ENCODE measurements at places on chromosomes 11 and 22.
A peak's percentile ranks its signal among the peaks of the same experiment; 100 is the strongest.

DNA sequence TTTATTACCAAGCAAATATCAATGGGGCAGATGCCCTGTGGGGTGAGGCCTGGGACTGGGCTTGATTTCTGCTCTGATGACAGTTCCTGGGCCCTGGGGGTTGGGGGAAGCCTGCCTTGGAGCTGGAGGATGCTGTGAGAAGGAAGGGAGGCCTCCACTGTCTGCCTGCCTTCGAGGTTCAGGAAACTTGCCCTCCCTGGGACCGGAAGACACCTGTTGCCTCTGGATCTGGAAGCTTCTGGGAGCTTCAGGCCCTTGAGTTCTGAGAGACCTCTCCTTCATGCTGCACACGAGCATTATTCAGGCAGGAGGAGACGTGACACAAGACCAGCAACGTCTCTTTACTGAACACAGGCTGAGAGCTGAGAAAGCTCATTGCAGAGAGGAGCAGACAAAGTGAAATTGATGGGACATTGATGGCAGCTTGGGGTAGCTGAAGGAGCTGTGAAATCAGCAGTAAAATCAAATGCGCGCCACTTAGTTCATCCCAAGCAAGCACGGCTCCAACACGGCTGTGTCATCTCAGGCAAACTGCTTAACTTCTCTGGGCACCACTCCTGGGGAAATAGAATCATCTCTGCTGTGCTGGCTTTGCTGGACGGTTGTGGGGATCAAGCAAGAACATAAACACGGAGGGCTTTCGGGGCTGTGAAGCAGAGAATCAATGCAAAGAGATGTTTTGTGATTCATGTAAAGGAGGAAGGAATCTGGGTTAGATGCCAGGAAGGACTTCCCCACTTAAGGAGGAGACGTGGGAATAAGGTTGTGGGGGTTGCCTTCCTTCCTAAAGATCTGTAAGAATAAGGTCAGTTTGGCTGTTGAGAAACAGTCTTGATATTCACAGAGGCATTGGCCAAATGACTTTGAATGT is 64.5 kb downstream of the TP53I11 start:
- DNase-seq, result no peak

DNA sequence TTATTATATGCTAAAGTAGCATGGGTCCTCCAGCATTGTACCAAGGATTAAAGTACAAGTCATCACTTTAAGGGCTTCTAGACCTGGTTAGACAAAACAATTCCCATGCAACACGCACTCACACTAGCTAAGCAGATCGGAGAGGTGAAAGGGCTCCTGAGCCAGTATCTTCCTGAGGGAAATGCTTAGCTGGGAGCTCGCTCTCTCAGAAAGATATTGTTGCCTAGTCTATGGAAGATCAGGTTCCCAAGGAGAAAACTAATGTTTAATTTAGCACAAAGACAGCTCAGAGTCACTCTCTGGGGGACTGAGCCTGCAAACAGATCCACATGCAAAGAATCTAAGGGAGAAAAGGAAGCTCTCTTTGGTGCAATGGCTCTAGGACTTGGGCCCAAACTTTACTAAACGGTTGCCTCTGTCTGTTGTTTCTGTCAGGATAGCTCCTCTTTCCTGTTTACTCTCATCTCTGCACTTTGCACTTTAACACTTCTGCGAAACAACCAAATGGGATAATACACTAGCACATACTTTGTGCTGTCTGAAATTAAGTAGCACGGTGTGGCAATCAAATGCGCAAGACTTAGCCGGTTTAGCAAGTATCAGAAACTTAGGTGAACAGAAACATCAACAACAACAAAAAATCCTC is 10.7 kb downstream of the MAML2 start:
- no peak for DNase-seq

DNA sequence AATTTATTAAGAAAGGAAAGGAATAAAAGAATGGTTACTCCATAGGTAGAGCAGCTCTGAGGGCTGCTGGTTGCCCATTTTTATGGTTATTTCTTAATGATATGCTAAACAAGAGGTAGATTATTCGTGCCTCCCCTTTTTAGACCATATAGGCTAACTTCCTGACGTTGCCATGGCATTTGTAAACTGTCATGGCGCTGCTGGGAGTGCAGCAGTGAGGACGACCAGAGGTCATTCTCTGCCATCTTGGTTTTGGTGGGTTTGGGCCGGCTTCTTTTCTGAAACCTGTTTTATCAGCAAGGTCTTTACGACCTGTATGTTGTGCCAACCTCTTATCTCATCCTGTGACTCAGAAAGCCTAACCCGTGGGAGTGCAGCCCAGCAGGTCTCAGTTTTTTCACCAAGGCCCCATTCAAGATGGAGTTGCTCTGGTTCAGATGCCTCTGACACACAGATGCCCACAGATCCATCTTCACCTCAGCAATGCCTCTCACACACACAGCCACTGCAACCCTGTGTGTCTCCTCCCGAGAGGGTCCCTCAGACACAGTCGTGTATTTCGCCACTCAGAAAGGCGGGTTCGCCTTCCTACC is 16.4 kb upstream of the JAM3 start:
- DNase-seq, result no peak

DNA sequence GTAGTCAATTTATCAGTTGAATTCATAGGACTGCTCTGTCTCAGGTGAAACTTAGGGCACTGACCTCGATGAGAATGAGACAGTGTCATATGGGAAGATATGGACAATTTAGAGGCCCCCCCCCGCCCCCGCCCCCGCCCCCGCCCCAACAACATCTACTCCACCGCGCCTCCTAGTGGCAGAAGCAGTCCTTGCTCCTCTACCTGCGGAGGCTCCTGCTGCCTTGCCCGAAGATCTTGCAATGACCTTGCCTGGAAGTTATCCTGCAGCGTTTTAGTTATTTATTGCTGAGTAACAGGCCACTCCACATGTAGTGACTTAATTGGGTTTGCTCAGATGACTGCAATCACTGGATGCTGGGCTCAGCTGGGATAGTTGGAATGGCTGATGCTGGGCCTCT is 15.2 kb downstream of the SERPINH1 start:
- peak; percentile 70 for DNase-seq

DNA sequence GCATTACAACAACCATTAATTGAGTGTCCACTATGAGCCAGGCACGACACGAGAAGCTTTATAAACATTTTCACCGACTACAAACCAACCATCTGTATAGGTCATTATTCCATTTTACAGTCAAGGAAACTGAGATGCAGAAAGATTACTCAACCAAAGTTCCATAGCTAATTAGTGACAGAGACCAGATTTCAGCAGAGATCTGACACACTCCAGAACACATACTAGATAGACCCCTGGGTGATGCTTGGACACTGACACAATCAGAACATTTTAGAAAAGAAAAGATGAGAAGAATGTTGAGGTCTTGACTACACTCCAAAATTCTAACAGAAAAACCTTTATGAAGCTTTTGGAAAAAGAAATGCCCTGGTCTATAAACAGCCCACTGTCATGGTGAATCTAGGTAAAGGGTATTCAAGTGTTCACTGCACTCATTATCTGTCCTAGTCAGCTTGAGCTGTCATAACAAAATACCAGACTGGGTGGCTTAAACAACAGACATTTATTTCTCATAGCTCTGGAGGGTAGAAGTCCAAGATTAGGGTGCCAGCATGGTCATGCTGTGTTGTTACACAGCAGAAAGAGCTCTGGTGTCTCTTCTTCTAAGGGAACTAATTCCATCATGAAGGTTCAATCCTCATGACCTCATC is 89.0 kb downstream of the RELT start:
- no peak for DNase-seq

GRCh38 chr11:30983776-30984441 is 385.6 kb downstream of the DCDC1 start:
- DNase-seq, result no peak

GRCh38 chr11:122755409-122755808 is 82.9 kb upstream of the CRTAM start:
- DNase-seq, result no peak

DNA sequence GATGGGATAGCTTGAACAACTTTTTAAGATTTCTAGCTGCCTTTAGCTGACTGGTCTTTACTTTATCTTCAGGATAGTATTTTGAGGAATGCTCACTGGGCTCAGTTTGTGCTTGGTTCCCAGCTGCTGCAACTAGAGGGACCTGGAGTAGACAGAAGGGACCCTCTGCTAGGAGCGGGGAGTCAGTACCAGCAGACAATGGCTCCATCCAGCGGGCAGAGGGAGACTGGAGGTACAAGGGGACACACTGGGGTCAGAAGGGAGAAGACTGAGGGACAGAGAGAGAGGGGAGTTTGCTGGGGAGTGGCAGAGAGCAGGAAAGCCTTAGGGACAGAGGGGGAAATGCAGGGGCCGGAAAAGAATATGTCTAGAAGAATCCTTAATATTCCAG is 22.0 kb upstream of the ACER3 start:
- DNase-seq, result peak; percentile 53

GRCh38 chr22:20429254-20430100 is 8.1 kb downstream of the SCARF2 start:
- peak; percentile 83 for DNase-seq

- no peak for DNase-seq
Observed at GRCh38 chr22:36116127-36116526, 44.4 kb downstream of the APOL3 start.

DNA sequence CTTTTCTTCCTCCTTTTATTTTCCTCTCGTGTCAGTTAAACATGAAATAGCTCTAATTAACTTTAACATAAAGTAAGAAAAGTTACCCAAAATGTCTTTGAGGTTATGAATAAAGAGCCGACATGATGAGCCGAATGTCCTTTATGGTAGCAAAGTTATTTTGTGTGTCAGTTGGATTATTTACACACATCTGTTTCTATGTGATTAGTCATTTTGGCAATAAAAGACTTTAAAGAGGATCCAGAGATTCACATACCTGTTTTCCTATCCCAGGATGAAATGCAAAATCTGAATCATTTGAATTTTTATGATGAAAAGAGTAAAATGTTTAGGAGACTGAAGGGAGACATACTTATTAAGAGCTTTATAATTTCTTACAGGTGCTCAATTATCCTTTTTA is 34.0 kb upstream of the TECTA start:
- no peak for DNase-seq

- DNase-seq, result no peak
Observed at GRCh38 chr11:115944596-115944995, 440.4 kb upstream of the CADM1 start.

DNA sequence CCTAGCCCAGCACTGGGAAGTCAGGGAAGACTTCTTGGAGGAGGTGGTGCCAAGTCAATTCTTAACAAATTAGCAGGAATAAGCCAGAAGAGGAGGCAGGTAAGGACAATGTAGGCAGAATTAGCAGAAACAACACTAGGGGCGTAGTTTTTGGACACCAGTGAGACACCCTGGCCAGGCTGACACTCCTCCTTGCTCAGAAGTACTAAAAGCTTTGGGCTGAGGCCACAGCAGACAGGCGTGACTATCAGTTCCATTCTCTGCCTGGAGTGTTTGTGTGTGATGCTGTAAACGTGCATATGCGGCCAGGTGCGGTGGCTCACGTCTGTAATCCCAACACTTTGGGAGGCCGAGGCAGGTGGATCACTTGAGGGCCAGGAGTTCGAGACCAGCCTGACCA is 36.0 kb downstream of the PHF21B start:
- no peak for DNase-seq

GRCh38 chr11:2770096-2770751 is 70.4 kb upstream of the KCNQ1OT1 start:
- no peak for DNase-seq

GRCh38 chr11:34493468-34493867 is 20.1 kb downstream of the ELF5 start:
- DNase-seq, result no peak

DNA sequence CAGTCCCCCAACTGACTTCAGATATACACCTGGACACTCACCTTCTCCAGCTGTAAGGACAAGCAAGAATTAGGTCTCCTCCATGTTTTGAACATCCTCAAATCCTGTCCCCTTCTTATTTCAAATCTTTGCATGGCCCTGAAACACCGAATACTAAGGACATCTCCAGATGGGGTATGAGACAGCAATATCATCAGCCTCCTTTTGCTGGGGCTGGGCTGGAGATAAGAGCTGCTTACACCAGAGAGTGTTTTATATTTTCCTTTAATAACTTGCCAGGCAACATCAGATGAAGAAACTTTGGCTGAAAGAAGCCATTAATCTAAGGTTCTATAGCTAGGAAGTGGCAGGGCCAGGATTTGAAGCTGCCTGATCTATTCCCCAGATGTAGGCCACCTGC is 21.6 kb downstream of the TUG1 start:
- DNase-seq, result peak; percentile 30
